ENCODE measurements at places on chromosomes 2 and 18.

- DNase-seq, result no peak
These were observed 168.7 kb downstream of the DDX1 start for GRCh38 chr2:15760232-15760910.

DNA sequence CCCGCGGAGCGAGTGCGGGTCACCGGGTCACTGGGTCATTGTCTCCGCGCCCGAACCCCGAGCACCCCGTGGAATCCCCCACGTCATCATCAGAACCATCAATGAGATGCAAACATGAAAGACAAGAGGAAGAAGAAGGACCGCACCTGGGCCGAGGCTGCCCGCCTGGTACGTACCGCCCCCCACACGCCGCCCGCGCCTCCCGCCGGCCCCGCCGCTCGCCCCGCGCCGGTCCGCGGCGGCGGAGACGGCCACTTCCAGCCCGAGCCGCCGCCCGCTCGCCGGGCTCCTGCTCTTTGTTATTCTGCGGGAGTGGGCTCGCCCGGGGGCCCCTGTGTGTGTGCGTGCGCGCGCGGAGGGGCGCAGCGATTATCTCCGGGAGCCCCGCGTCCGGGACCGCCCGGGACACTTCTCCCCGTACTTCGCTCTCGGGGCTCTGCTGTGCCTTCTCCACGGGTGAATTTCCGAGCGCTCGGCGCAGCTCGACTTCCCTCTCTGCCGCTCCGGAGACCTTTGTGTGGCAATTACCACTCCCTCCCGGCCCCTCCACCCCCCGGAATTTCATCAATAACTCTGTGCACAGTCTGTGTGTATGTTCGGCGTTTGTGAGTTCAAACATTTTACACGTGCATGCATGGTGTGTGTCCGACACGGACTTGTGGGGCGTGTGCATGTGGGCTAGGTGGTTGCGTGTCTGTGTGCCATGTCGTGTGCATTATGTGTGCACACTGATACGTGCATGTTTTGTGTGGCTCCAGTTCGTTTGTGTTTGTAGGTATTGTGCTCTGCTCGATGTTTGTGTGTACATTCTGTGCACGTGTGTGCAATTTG lies 714 bp downstream of the ASXL3 start:
- DNase-seq, result peak; percentile 44

- no peak for DNase-seq
These were observed 331.3 kb downstream of the KIAA1328 start for GRCh38 chr18:37160038-37160820.

DNA sequence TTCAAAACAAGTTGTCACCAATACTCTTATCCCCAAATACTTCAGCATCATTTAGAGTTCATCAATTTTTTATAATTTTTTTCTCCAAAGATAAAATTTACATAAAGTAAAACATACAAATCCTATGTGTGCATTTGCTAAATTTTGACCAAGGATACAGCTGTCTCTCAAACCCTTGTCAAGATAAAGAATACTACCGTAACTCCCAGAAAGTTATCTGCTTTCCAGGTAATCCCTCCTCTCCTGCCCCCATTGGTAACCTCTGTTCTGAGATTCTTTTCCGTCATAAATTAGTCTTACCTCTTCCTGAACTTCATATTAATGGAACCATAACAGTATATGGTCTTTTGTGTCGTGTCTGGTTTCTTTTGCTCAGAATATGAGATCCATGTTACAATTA lies 49.2 kb downstream of the BCL2L11 start:
- DNase-seq, result no peak

GRCh38 chr2:126512026-126512425 lies 143.9 kb upstream of the GYPC start:
- no peak for DNase-seq

GRCh38 chr18:362311-363290 lies 94.8 kb upstream of the THOC1 start:
- DNase-seq, result no peak

DNA sequence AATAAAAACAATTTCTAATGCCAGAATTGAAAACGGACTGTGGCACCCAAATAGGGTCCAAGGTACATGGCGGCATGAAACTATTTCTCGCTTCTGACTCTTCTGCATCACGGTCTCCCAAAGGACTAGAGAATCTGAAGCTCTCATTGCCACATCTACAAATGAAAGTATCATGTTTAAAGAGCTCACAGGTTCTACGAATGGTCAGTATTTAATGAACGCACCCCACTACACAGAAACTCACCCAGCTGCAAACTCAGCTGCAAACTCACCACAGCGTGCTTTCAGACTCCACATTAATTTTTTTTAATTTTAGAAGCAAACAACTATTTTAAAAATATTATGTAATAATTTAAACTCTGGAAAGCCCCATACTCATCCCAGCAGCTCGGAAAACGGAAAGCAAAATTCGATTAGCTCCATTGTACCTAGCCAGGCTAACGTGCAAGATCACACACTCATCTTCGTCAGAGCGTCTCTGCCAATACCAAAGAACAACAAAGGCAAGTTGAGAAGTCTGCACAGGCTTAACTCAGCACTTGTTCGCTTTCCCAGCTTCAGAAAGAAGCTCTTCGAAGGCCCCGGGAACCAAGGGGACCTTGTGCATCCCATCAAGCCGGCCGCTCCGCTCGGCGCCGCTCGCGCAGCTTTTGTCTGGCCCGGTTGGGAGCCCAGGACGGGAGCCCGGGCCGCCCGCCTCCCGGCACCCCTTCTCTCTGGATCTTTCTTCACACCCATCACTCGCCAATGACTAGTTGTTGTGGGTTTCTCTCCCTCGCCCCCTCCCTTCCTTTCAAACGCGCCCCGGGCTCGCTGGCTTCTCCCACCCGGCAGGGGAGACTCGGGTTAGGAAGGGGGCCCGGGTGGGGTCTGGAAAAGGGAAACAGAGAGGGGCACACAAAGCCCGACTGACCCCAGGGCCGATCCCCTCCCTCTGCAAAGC lies 785 bp downstream of the CLASP1 start:
- DNase-seq, result peak; percentile 74

DNA sequence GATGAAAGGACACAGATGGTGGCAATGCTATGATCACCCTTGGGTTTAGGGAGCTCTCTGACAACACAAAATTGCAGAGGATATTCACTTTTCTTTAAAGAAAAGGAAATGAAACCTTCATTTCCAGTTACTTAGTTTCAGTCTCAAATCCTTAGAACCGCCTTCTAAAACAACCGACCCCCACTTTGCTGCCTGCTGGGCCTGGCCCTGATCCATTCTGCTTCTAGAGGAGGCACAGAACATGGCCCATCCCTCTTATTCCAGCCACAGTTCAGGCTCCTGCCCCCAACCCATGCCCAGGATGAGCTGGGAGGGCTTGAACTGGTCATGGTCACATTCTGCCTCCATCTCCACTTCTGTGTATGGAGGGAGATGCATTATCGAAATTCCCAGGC lies 311.6 kb downstream of the EN1 start:
- DNase-seq, result no peak

GRCh38 chr2:152827944-152828343 lies 109.5 kb downstream of the ARL6IP6 start:
- no peak for DNase-seq

DNA sequence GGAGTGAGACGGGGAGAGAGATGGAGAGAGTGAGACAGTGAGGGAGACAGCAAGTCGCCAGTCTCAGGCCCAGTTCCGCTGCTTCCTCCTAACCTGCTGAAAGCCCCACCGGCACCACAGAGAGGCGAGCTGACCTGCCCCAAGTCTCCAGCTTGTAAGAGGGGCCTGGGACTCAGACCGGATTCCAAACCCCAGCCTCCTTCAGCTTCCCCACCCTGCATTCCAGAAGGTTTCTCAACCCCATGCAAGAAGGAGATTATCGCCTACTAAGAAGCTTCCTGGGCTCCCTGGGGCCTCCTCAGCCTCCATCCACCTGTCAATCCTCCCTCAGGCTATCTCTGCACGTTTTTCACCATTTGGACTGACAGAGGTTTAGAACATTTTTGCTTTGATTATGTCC lies 173.1 kb upstream of the RAB6C start:
- no peak for DNase-seq

- no peak for DNase-seq
These were observed 16.1 kb upstream of the ZNF236 start for GRCh38 chr18:76806301-76806700.

GRCh38 chr2:2181493-2181892 lies 149.6 kb downstream of the MYT1L start:
- DNase-seq, result no peak

GRCh38 chr2:196592331-196592910 lies 47.1 kb upstream of the CCDC150 start:
- DNase-seq, result peak; percentile 50

- no peak for DNase-seq
These were observed 2.1 kb downstream of the DNAH7 start for GRCh38 chr2:196066291-196067087.

DNA sequence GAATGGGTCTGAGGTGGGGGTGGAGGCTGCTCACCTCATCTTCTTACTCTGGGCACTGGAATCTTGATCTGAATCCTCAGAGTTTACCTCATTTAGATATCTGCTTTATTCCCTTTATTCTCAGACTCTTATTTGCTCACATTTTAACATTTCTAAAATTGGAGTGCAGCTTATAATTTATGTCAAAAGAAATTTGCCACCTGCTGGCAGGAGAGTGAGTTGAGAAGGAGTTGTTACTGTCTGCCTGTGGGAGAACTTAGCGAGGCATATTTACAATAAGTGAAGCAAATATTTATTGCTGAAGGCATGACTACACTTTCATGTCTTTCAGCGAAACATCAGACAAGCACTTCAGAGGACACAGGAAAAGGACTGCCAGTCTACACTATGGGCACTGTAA lies 16.4 kb upstream of the KIAA2012 start:
- DNase-seq, result no peak

All from lower lobe of right lung (tissue), 2 donors.